ENCODE measurements at places on chromosomes 16 and 17.
A peak's percentile ranks its signal among the peaks of the same experiment; 100 is the strongest.

- DNase-seq, result no peak
Observed at GRCh38 chr16:26391833-26392232, 674.9 kb upstream of the C16orf82 start.

- no peak for DNase-seq
Observed at GRCh38 chr17:12522743-12523183, 142.9 kb upstream of the MYOCD start.

- no peak for DNase-seq
Observed at GRCh38 chr17:17087424-17088015, 45.3 kb downstream of the MPRIP start.

DNA sequence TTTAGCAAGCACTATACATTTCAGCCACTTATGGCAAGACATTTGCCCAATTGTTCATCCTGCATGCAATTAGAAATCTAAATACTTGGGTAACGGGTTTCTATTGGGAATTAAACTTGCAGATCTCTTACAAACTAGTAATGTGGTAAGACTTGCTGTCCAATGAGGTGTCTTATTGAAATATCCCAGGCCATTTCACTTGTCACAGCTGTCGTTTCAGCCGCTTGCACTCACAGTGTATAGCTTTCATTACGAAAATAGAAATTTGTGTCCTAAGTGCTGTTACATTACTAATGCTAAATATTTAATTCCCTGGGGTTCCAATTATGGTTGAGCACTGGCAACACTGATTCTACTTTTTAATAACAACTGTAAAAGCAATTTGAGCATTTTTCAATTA is 40.3 kb upstream of the IRX5 start:
- DNase-seq, result no peak

DNA sequence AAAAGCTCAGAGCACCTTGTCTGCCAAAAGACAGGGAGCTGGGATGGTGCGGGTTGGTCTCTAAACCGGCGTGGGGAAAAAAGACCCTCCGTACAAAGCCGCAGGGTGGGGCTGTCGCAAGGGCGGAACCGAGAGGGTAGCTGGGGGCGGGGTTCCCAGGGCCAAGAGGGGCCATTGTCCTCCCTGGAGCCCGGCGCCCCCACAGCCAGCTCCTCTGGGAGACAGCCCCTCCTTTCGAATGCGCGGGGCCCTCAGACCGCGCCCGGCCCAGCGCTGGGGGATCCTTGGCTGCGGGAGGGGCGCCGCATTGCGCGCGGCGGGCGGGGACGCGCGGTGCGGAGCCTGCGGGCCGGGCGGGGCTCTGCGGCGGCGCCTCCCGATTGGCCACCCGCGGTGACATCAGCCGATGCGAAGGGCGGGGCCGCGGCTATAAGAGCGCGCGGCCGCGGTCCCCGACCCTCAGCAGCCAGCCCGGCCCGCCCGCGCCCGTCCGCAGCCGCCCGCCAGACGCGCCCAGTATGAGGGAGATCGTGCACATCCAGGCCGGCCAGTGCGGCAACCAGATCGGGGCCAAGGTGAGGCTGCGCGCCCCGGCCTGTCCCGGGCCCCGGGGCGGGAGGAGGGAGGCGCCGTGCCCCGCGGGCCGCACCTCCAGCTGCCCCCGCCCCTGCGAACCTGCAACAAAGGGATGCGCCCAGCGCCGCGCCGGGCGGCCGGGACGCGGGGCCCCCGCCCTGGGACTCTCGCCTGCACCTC is at the start of gene TUBB3:
TUBB3 (plus strand) TSS at position 459 of the 756 bp plus-strand sequence; CDS start at position 519, 60 bp downstream.
- peak; percentile 82 for DNase-seq

DNA sequence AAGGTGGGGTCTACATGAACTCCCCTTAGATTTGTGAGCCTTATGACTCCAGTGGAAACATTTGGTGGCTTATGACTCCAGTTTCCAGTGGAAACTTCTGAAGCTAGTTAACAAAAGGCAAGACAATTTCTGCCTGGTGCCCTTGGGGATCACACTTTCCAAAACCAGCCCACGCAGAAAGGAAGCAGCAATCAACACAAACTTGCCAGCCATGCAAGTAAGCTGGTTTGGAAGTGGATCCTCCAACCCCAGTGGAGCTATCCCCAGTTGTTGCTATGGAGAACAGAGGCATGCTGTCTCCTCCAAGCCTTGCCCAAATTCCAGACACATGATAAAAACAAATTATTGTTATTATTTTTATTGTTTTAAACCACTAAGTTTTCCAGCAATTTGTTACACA is 130.9 kb downstream of the CDH11 start:
- no peak for DNase-seq

DNA sequence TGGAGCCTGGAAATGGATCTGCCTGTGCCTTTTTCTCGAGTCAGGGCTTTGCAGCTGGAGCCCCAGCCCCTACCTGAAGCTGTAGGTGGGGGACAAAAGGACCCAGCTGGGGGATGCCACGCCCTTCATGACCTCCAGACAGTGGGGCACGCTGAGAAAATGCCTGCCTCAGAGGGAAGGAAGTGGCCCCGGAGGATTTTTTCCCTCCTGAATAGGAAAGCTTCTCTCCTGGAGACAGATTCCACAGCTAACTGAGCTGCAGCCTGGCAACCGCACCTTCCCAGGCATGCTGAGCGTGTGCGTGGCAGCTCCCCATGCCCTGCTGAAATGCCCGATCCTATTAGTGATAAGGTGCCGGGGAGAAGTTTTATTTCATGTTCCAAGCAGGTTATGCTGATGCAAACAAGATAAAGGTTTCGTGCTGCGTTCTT is 58.0 kb downstream of the AIPL1 start:
- no peak for DNase-seq

DNA sequence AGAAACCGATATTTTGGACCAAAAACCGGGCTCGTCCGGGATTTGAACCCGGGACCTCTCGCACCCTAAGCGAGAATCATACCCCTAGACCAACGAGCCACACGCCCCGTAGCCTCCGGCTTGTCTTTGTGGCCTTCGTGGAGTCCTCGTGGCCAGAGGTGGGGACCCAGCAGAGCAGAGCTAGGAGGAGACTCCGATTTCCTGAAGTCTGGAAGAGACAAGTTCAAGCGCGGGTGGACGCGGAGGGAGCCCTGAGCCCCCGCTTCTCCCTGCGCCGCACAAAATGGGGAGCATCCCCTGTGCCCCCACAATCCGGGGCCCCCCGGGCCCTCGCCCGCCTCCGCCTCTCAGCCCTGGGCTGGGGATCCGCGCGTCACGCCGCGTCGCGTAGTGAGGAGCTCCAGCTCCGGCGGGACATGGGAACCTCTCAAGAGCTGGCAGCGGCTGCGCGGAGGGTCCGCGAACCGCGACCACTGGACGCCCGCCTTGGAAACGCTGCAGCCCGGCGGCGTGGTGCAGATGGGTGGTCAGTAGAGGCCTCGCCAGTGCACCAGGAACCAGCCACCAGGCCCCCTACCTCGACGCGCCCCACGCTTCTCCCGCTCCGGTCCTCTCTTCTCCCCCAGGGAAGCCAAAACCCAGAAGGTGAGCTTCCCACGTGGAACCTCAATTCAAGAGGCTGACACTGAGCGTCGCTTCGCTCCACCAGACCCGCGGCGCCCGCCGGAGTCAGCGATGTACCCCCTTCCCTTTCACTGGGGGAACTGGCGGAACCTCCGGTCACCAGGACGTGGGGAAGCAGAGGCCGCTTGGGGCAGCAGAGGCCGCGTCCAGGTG is 5.2 kb upstream of the OR1F1 start:
- peak; percentile 74 for DNase-seq

- DNase-seq, result no peak
Observed at GRCh38 chr17:41658846-41659245, 29.8 kb upstream of the EIF1 start.

DNA sequence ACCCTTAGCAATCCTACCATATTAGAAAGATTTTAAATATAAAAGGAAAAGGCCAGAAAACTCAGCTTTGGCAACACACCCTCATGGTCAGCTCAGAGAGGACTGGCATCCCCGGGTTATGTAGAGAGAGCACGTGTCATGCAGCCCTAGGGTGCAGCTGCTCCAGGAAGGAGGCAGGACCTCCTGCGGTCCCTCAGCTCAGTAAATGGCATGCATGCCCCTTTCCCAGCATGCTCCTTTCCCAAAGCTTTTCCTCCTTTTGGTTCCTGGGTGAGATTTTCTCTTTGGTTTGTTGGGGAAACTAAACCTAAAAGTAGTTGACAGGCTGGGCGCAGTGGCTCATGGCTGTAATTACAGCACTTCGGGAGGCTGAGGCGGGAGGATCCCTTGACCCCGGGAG is 3.9 kb downstream of the GAN start:
- no peak for DNase-seq

- no peak for DNase-seq
Observed at GRCh38 chr16:29989111-29989858, 6.1 kb downstream of the HIRIP3 start.

GRCh38 chr17:16470265-16470664 is 21.7 kb downstream of the LRRC75A start:
- DNase-seq, result no peak

- no peak for DNase-seq
Observed at GRCh38 chr17:15657868-15658267, 26.2 kb downstream of the TRIM16 start.

GRCh38 chr16:89315791-89316581 is 98.5 kb downstream of the ZNF778 start:
- DNase-seq, result peak; percentile 100

GRCh38 chr16:8623634-8624033 is 2.1 kb downstream of the METTL22 start:
- peak; percentile 13 for DNase-seq

DNA sequence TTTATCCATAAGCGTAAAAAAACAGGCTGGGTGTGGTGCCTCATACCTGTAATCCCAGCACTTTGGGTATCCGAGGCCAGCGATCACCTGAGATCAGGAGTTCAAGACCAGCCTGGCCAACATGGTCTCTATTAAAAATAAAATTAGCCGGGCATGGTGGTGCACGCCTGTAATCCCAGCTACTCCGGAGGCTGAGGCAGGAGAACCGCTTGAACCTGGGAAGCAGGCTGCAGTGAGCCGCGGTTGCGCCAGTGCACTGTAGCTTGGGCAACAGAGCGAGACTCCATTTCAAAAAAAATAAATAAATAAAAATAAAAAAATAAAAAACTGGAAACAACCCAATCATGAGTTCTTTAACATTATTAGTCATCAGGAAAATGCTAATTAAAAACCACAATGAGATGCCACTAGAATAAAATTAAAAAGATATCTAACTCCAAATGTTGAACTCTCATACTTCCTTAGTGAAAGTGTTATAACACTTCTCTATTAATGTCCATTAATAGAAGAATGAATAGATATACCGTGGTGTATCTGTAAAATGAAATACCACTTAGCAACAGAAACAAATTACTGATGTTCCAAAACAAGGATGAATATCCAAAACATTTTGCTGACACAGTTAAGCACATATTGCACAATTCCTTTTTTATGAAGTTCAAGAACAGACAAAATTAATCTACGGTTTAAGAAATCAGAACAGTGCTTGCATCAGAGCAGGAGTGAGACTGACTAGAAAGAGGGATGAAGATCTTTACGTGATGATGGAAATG is 13.1 kb downstream of the MPHOSPH6 start:
- DNase-seq, result no peak

DNA sequence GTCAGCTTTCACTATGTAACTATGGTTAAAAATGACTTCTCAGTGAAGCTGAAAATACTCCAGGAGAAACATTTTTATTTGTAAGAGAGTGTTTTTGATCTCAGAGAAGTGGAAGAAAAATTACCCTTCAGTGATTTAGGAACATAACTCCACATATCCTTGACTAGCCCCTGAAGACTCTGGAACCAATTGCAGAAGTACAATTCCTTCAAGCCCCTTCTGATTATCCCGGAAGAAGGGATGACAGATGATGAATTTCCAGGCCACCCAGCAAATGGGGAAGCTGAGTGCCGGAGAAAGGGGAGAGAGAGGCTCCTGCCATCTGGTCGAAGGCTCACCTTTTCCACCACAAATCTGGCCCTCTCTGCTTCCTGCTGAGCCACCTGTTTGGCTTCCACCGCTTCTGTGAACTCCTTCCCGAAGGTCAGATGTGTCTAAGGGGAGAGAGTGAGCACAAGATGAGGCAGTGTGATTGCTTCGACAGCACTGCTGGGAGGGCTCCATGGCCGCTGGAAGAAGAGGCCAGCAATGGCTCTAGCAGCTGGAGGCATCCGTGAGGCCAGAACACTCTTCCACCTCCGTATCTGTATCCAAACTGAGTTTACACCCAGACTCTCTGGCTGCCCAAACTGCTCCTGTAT is 8.1 kb downstream of the PHB1 start:
- no peak for DNase-seq

DNA sequence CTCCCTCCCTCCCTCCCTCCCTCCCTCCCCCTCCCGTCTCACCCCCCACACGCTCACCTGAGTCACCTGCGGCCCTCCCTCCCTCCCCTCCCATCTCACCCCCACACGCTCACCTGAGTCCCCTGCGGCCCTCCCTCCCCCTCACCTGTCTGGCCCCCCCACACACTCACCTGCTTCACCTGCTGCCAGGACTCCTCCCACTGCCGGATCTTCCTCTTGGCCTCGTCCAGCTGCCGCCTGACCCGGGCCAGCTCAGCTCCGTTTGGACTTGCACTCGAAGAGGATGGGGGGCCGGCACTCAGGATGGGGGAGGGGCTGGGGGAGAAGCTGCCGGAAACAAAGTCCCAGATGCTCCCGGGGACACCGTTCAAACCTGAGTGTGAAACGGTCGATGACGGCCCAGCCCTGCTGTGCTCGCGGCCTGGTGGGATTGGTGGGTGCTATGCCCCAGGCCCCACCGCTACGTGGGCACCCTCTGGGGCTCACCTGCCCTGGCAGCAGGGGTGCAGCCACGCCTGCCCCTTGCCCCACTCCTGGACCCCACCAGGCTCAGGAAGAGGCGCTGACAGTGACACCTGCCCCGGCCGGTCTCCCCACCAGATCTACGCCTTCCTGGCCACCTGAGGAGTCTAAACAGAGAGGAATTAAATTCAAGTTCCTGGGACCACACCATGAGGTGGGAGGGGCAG is 15.9 kb downstream of the GNPTG start:
- no peak for DNase-seq

DNA sequence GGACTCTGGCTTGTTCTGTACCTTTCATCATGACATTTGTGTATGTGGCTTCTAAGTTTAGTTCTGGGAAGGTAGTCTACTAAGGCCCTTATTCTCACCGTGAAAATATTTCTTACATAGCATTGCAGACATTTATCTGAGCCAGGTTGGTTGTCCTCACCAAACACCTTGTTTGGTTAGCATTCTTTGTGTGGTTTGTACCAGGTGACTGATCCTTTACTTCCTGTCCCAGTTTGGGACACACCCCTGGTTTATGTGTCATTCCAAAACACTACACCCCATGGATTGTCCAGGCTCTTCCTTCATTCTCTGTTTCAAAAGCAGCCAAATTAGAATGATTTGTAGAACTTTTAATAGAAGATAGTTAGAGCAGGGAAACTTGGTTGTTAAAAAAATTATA is 23.2 kb upstream of the DUSP14 start:
- DNase-seq, result no peak

GRCh38 chr16:89472711-89473075 is 17.7 kb downstream of the ANKRD11 start:
- no peak for DNase-seq

DNA sequence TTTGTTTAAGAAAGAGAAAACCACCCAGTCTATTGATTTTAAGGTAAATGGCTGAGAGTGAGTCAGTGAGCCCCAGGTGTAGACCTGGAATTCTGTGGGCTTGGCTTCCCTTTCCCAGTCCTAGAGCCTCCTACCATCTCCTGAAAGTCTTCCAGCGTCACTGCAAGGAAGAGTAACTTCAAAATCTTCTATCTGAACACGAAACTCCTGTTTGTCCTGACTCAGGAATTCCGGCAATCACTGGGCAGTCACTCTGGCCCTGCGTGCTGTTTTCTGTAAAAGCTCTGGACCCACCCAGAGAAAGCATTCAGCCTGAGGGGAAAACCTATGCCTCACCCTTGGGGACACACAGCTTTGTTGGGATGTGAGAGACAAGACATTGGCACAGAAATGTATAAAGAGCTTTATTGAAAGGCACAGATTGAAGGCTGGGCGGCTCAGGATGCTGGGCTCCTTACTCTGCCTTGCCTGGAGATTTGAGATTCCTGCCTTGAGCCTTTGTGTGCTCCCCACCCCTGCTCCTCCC is 15.9 kb downstream of the MINK1 start:
- no peak for DNase-seq
